ENCODE measurements at places on chromosomes 16 and 17.

GRCh38 chr16:65660390-65660789 is 538.5 kb upstream of the CDH11 start:
- DNase-seq: no peak

GRCh38 chr17:56440419-56440818 is 153.1 kb upstream of the NOG start:
- DNase-seq: no peak

- DNase-seq: no peak
These were observed 59.0 kb upstream of the NKD1 start for GRCh38 chr16:50489182-50489581.

DNA sequence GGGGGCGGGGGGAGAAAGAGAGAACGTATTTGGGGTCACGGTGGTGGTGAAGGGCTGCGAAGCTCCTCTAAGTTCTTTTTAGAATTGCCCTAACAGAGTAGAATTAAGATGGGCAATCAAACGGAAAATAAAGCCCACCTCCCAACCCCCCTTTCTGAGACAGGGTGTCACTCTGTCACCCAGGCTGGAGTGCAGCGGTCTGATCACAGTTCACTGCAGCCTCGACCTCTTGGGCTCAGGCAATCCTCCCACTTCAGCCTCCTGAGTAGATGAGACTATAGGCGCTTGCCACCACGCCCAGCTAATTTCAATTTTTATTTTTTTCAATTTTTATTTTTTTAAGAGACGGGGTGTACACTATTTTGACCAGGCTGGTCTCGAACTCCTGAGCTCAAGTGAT is 710 bp upstream of the CAVIN1 start:
- DNase-seq: no peak

DNA sequence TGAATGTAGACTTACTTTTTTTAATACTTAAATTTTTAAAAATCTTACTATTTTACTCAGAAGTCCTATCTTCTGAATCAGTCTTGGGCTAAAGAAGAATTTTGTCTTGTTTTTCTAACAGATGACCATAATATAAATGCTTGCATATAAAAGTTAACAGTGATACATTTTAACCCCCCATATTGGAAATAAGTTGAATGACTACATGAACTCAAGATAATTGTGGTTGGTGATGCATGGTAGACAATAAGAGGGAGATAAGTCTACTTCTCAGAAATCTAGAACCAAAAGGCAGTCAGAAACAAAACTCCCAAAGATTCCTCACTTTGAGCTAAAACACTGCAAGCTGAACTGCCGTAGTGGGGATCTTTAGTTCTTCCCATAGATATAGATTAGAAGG is 868.4 kb upstream of the SOX9 start:
- DNase-seq: no peak

DNA sequence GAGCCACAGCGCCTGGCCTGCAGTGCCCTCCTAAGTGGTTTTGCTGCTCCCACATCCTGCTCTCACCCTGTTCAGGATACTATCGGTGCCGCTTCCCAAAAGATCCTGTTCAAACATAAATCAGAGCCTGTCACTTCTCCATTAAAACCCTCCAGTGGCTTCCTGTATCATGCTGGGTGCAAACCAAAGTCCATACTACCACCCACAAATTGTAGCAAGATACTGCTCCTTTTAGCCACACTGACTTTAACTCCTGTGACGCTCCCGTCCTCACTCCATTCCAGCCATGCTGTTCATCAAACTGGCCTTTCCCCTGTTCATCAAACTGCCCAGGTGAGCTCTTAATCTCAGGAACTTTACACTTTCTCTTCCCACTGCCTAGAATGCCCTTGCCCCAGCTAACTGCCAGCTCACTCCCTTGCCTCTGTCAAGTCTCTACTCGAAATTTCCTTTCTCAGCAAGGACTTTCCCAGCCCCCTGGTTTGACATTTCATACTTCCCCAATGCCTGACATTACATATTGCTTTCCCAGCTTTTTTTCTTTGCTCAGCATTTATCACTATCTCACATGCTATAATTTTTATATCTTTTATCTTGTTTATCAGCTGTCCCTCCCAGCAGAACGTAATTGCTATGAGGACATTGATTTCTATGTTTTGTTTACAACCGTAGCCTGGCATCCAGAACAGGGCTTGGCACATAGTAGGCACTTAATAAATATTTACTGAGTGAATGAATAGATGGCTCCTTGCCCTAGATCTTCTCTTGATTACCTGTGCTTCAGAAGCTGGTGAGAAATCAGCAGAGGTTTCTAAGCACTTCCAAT is 44.3 kb upstream of the SMURF2 start:
- DNase-seq: no peak

GRCh38 chr16:12027558-12028287 is 51.2 kb downstream of the SNX29 start:
- DNase-seq: no peak

GRCh38 chr17:83064021-83064731 is 15.2 kb upstream of the METRNL start:
- DNase-seq: no peak
